ENCODE measurements at places on chromosomes 12 and 14. TPM values are rescaled to one million over a fixed set of nuclear protein-coding genes. Genes with fewer than 3 reads are reported as not detected.

The P2RX7 gene
- 1.8 TPM for total RNA-seq

The SLC2A14 gene
- 0.31 TPM for total RNA-seq

The ANO4 gene
- total RNA-seq = 4.1 TPM

The ACSM4 gene
- not detected for total RNA-seq

The TSHR gene
- not detected for total RNA-seq

The REP15 gene
- total RNA-seq = 1.2 TPM

The PRKCH gene
- total RNA-seq = 90.2 TPM

The ACTR6 gene
- total RNA-seq = 33.1 TPM

The HOXC13 gene
- 0.21 TPM for total RNA-seq

The CAPZA3 gene
- not detected for total RNA-seq

The TMEM121 gene
- 1.1 TPM for total RNA-seq

The ACOT6 gene
- not detected for total RNA-seq

Measured in ureter (tissue), 1 donor.